ENCODE measurements at places on chromosomes 1 and 21.

- DNase-seq: no peak
Measured at GRCh38 chr1:72241397-72241796, 40.9 kb downstream of the NEGR1 start.

DNA sequence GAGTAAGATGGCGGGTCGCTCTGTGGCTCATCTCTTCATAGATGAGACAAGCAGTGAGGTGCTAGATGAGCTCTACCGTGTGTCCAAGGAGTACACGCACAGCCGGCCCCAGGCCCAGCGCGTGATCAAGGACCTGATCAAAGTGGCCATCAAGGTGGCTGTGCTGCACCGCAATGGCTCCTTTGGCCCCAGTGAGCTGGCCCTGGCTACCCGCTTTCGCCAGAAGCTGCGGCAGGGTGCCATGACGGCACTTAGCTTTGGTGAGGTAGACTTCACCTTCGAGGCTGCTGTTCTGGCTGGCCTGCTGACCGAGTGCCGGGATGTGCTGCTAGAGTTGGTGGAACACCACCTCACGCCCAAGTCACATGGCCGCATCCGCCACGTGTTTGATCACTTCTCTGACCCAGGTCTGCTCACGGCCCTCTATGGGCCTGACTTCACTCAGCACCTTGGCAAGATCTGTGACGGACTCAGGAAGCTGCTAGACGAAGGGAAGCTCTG, 2.4 kb downstream of the TNFAIP8L2 start:
- DNase-seq: no peak

GRCh38 chr1:203696673-203697072, 68.3 kb upstream of the LAX1 start:
- DNase-seq: no peak

- no peak for DNase-seq
Measured at GRCh38 chr21:42374457-42374856, 8.1 kb upstream of the TFF1 start.

- no peak for DNase-seq
Measured at GRCh38 chr1:174077749-174078490, 55.8 kb upstream of the RC3H1 start.

DNA sequence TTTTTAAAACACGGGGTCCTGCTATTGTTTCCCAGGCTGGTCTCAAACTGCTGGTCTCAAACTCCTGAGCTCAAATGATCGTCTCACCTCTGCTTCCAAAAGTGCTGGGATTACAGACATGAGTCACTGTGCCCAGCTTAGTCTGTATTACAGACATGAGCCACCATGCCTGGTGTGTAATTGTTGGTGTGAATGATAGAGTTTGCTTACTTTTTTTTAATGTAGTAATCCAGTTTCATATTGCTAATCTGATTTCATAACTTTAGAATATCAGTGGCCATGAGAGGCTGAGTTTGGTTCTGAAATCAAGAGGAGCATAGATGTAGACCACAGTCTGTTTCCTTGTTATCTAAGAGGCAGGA, 3.4 kb downstream of the EPB41 start:
- no peak for DNase-seq

- DNase-seq: no peak
Measured at GRCh38 chr1:223708001-223708359, 4.4 kb upstream of the CAPN2 start.

GRCh38 chr1:171590022-171590421, 32.0 kb upstream of the MYOCOS start:
- no peak for DNase-seq

DNA sequence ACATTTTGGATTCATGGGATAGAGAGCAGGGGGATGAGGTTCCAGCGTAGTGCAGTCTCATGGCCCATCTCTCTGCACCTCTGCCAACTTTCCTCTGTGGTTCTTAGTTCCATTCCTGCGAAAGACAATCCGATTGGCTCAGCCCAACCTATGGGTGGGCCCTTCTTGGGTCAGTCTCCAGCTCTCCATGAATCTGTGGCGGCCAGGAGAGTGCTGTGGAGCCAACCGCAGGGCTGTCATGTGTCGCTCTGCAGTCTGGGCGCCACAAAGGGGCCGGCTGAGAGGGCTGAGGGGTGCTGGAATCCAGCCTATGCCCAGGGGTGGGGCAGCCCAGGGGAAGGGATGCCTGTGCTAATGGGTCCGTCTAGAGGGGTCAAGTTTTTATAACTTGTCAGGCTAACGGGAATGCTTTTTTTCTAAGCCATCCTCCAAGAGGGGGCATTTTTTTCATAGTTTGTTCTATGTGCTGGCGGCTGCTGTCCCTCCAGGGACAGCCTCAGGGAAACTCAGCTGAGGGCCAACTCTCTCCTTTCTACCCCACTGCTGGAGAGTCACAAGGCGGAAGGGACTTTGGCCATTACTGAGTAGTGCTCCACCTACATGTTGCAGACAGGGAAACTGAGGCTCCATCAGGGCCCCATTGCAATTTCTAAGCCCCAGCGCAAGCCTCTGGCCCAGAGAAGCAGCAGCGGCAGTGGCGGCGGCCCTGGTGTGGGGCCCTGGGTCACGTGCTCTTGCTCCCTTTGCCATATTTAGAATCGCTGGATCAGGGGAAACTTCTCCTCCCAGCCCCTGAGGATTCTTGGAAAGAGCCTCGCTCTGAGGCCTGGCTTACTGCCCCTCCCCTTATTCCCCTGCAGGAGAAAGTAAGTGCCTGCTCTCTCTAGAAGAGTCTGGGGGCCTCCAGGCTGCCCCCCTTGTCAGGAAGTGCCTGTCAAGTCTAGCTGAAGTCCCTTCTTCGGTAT, 23.4 kb downstream of the KCNQ4 start:
- DNase-seq: peak; percentile 54

GRCh38 chr21:37383086-37383485, 16.5 kb downstream of the DYRK1A start:
- DNase-seq: no peak

All from left ventricle myocardium inferior (tissue), 1 donor.